Cerebellar nuclear complex (tissue), 1 donor: ENCODE measurements at places on chromosomes 12 and 14.

- no peak for DNase-seq
Observed at GRCh38 chr14:33836900-33837577, 113.8 kb downstream of the EGLN3 start.

DNA sequence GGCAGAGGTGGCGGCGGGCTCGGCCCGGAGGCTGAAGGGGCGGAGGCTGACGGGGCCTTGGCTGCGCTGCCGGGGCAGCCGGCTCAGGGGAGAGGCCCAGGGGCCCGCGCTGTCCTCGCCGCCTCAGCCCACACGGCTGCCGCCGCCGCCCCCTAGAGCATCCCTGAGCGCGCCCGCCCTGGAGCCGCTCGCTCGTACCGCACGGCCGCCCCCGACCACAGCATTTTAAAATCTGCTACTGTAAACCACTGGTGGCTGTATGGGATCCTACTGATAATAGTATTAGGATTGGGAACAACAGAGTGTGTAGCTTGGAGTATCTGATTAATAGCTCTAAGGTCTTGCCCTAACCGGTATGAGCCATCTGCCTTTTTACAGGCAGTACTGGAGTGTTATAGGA, 22.2 kb upstream of the EDDM3A start:
- no peak for DNase-seq

GRCh38 chr14:75242546-75243273, 35.9 kb upstream of the FOS start:
- DNase-seq, result no peak

GRCh38 chr12:103560604-103561101, 26.4 kb upstream of the STAB2 start:
- DNase-seq, result no peak

GRCh38 chr14:20818861-20819260, 16.2 kb upstream of the RNASE1 start:
- DNase-seq, result no peak

- no peak for DNase-seq
Observed at GRCh38 chr12:116196752-116197718, 80.5 kb downstream of the MED13L start.

- no peak for DNase-seq
Observed at GRCh38 chr12:100820314-100820713, 25.7 kb downstream of the ANO4 start.

GRCh38 chr12:99767809-99768208, 120.3 kb downstream of the GARIN6 start:
- no peak for DNase-seq

GRCh38 chr12:113071135-113072112, 14.9 kb downstream of the DTX1 start:
- DNase-seq, result no peak

DNA sequence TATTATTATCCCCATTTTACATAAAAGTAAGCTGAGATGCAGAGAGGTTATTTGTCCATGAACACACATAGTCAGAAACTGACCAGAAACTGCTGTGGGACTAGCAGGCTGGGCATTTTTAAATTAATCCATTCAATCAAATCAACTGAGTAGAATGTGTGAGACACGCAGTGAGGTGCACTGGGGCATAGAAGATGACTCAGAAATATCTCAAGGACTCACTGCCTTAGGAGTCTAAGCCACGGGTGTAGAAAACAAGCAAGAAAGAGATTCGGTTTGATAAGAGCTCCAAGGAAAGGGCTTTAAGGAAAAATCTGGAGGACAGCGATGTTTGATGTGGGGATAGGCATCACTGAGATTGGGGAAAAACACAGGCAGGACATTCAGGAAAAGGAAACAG, 127.8 kb downstream of the ANO2 start:
- no peak for DNase-seq

- no peak for DNase-seq
Observed at GRCh38 chr14:67199016-67199415, 9.8 kb downstream of the GARIN2 start.

DNA sequence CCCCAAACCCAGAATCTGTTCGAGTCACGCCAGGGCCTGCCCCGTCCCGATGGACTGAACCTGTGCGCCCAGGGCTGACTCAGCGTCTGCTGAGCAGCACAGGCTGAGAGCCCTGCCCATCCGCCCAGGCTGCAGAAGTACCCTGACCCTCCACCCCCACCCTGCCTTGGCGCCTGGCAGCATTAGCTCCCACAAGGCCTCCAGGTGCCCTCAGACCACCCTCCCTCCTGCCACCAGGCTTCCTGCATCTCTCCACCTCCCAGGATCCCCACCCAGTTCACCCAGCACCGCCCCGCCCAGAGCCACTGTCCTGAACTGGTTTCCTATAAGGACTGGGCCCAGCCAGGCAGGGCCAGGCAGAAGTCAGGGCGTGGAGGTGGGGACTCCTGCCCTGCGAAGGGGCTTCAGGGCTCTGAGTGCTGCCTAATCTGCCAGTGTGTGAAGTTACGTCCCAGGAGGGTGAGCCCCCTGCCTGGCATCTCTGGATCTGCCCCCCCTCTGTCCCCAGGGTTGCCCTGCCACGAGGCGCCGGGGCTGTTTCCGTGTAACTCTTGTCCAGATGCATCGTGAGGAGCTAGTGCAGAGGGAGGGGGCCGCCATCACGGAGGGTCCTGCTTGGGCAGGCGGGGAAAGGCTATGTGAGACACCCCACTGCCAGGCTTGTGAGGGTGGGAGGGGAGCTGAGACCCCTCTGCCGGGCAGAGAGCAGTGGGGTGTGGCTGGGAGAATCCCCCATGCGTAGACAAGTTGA, 9.1 kb downstream of the ADSS1 start:
- no peak for DNase-seq
